NCI-H1436 treated with DMSO at 0.1 percent for 48 hours (cell line): ENCODE measurements at places on chromosomes 3 and 15.
A peak's percentile ranks its signal among the peaks of the same experiment; 100 is the strongest.

DNA sequence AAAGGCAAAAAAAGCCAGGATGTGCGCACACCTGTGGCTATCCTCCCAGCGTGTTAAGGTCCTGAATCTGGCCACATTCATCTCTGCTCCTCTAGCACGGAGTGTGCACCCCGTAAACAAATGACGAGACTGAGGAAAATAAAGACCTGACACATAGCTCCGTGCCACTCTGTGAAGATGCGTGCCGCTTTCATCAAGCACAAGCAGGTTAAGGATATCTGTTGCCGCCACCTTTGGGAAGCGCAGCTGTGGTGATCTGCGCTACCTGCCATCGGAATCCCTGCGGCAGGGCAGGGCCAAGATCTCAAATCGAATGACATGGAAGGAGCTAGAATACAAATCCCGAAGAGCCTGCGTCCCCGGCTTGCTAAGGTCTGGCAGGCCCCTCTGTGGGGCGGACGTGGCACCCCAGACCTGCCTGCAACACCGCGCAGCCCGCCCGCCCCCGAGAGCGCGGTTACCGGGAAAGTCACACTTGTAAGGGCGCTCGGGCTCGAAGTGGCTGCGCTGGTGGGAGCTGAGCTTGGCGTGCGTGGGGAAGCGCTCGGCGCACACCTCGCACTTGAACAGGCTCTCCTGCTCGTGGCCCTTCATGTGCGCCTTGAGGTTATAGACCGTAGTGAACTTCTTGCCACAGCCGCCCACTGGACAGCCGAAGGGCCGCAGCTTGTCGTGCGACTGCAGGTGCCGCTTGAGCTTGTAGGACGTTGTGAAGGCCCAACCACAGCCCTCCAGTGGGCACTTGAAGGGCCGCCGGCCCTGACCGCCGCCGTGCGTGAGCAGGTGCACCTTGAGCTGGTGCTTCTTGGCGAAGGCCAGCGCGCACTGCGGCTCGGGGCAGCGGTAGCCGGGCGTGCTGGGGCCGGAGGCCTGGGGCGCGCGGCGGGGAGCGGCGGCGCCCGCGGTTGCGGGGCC, 936 bp downstream of the ZXDC start:
- DNase-seq = no peak

GRCh38 chr15:101201411-101202174, 50.3 kb downstream of the CHSY1 start:
- no peak for DNase-seq

DNA sequence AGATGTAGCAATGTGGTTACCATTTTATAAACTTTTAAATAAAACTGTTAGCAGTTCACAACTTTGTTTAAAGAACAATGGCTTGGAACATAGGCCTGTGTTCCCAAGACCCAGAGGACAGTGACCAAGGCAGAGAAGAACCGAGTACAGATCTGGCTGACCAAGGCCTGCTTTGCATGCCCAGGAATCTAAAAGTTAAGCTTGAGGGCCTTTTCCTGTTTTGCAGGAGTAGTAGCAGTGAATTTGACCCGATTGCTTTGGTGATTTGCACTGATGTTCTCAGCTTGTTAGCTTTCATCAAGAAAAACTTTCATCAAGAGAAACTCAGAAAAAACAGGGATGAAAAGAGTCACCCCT, 9.9 kb downstream of the FILIP1L start:
- DNase-seq = no peak

DNA sequence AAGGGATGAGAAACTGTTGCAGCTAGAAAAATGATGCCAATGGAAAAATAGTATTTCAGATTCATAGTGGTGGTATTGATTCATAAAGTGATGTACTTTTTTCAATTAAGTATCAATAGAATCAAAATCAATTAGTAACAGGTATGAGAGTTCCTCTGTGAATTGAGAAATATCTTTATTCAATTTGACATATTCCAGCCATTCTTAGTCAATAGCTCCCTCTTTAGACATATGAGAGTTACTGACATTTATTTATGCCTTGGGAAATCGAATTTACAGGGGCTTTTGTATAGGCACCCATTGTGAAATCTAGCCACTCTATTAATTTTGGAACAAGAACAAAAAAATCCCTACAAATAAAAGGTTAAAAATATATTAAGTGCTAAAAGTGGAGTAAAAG, 386.9 kb upstream of the CNTN3 start:
- DNase-seq = no peak

GRCh38 chr3:167839460-167840134, 104.1 kb downstream of the SERPINI1 start:
- DNase-seq = no peak

- no peak for DNase-seq
These were observed 64.0 kb downstream of the GREM1 start for GRCh38 chr15:32781781-32782180.

DNA sequence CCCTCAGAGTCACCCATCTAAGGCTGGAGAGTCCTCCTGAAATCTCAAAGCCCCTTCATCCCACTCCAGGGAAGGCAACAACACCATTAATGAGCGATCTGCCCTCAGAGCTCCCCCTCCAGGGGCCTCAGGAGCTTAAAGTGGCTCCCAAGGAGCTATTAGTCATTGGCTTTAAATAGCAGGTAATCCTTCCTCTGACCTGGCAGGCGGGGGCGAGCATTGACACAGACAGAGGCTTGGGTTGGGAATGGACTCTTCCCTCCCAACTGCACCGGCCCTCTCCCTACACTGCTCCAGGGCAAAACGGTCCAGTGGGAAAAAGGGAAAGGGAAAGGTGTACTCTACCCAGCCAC, 1.4 kb downstream of the MFGE8 start:
- no peak for DNase-seq

GRCh38 chr15:60842694-60843093, 363.8 kb upstream of the ICE2 start:
- no peak for DNase-seq

DNA sequence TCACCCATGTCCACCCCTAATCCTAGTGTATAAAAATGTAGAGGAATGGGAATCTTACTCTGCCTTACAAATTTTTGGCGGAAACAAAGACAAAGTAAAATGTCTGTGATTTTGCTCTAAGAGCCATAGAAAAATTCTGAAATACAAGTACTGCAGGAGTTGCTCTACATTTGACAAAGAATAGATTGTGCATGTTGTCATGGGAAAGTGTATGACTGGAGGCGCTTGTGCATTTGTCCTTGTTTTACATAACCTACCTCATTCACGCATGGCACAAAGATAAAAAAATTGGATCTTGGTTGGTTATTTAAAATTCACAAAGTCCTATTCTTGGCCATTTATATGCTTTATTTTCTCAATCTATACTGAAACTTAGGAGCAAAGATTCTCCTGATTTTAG, 2.0 kb upstream of the TUSC7 start:
- DNase-seq = no peak

GRCh38 chr3:36418296-36418695, 38.0 kb downstream of the STAC start:
- DNase-seq = no peak

GRCh38 chr3:123028233-123028828, 768 bp upstream of the SEMA5B start:
- DNase-seq = peak; percentile 70

- no peak for DNase-seq
These were observed 57.8 kb upstream of the PLSCR4 start for GRCh38 chr3:146308682-146309081.

- no peak for DNase-seq
These were observed 19.2 kb upstream of the CORO2B start for GRCh38 chr15:68559345-68560310.

DNA sequence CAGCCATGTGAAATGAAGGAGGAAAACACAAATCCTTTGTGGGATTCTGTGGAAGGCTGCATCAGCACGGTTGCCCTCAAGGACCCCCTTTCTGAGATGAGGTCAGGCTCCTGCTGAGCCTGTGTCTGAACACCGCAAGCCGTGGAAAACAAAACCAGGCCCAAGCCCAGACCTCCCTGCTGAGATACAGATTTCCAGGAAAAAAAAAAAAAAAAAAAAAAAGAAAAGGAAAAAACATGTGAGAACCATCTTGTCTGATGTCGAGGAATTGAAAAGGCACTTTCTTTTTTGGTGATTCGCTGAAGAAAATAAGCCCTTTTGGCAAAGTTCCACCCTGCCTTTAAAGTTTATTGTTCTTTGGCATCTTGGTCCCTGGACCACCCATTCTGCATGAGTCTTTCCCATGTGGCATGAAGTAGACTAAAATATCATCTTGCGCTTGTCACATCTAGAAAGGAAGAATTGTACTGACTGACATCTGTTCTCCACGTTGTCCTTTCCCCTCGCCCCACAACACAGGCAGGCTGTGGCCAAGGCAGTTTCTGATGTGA, 117.6 kb downstream of the CHST2 start:
- DNase-seq = no peak

DNA sequence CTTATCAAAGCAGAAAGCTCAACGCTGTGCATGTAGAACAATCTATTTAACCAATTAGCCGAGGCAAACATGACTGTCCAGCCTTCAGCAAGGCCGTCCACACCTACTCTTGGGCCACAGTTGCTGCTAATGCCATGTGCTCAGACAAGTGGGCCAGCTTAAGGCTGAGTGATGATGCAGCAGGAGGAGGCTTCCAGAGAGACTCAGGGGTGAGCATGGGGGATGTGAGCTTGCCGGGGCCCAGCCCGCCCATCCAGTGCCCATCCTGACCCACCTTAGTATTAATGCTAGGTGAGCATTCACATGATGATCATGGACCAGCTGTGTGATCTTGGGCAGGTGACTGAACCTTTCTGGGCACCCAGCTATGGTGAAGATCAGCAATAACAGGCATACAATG, 150.1 kb downstream of the TPRA1 start:
- DNase-seq = no peak

DNA sequence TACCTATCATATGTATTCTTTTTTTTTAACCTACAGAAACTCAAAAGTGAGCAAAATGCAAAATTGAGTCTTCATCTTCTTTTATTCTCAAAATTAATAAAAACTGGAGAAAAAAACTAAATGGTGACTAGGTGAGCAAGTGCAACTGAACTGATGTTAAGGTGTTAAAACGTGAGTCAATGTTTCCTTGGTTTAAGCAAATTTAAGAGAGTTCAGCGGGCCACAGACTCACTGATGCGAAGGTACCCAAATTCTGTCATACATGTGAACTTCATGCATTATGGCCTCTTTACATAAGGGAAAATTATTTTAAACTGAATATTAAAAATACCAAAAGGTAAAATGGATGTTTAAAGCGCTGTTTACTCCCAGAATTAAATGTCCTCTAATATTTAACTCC, 206.6 kb downstream of the FOXP1 start:
- DNase-seq = no peak

GRCh38 chr3:134035836-134036235, 6.1 kb upstream of the SLCO2A1 start:
- DNase-seq = no peak

DNA sequence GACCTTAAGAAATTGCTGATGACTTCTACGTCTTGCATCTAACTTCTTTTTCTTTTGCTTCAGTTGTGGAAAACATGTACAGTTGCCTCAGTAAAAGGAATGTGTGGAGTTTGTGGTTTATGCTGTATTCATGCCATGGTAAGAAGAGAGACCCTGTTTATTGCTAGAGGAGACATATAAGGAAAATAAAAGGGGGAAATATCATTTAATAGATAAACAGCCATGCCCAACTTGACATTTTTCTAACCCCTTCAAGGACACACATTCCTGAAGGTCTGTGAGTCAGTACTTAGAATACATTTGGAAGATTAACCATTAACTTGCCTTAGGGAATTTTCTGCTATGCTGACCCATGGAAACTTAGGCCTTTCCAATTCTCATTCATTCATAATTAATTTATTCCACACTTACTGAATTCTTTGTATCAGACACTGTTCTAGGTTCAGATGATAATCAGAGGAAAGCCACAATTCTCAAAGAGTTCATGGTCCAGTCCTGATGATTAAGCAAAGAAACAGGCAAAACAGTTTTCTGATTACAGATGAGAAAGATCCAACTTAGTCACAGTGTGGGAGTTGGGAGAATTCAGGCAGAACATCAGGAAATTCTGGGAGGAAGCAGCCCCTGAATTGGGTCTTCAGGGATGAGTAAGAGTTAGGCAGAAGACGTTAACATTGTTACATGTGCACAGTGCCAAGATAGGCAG, 329.8 kb upstream of the RASGRP1 start:
- DNase-seq = no peak

DNA sequence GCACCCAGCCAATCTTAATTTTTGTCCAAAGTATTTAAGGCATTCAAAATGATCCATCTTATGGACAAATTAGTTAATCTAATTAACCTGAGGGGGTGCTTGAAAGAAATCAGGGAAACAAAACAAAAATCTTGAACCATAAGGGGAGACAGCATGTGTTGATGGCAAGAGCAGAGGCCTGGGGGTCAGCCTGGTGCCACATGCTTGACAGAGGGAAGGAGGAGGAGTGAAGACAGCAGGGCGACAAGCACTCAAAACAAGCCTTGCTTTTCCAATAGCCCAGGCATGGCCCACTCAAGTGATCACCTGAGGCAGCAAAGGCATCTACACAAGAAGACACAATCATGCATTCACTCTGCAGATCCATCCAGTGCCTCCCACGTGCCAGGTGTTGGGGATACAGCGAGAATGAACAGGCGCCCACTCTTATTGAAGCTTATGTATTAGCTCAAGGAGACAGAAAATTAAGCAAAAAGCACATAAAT, 25.0 kb upstream of the MGLL start:
- DNase-seq = no peak

GRCh38 chr3:33855884-33856546, 57.6 kb downstream of the PDCD6IP start:
- DNase-seq = no peak

DNA sequence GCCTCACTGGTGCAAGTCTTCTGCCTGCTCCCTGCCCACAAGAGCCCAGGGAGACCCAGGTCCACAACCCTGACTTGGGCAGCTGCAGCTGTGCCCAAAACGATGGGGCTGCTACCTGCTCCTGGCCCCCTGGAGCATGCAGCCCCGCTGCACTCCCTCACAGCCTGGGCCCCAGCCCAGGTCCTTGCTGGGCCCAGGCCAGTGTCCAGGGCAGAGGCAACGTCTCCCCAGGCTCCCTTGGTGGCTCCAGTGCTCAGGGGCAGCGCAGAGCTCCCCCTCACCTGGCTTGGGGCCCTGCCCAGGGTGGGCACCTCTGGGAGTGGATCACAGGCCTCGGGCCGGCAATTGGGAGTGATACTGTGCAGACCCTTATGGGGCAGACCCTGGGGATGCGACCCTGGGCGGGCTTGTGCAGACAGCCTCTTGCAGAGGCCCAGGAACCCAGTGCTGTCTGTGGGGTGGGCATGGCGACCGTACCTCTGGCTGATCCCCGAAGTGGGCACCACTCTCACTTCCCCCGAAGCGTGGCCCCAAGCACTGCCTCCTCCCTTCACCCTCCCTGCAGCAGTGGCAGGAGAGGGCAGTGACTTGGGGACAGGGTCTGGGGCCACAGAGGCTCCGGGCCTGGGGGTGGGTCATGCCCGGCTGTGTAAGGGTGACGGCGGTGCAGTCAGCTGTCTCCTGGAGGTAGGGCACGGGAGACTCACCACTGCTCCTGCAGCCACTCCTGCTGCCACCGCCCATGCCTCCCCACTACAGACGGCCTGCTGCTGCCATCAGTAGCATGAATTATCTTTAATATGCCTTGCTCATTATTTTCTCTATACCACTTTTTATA, 255.9 kb downstream of the DOCK3 start:
- DNase-seq = no peak

GRCh38 chr3:25782636-25782937, 656 bp downstream of the NGLY1 start:
- DNase-seq = no peak

GRCh38 chr3:156181509-156181908, 61.1 kb downstream of the KCNAB1 start:
- DNase-seq = no peak
